Dorsolateral prefrontal cortex (tissue), 122 donors: ENCODE measurements at places on chromosomes 2 and 18.

DNA sequence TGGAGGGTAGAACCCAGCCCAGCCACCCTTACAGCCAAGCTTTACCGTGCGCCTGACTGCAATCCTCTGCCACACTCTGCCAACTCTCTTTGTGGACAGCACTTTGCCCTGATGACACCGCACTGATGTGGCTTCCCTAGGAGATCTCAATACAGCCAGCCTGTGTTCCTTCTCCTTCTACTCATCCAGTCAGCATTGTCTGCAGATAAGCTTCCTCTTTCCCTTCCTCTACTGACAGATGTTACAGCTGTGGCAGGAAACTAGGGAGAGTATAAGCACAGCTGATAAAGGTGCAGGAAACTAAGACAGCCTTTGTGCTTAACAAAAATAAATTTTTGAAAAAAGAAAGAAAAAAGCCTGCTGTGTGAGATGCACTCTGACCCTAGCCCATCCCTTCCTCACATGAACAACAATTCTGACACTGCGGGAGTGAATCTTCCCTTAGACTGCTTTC, 25.0 kb downstream of the CEP68 start:
- DNase-seq = no peak

DNA sequence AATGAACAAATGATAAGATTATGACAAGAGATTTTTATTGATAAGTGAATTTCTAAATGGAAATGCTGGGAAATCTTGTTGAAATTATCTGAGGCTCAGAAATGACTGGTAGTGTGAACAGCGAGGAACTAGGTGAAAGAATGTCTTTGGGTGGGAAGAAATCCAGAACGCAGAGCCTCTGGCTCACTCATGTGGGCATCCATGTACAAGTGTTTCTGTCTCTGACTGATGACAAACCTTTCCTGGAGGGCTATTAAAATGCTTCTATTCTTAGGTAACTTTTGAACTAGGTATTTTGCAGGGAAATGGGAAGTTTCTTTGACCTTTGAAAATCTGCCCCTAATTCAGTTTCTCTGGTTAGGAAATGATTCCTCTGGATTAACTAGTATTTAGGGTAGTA, 598.6 kb downstream of the SLC4A3 start:
- no peak for DNase-seq

- no peak for DNase-seq
Observed at GRCh38 chr2:73386342-73386868, 769 bp downstream of the ALMS1 start.

DNA sequence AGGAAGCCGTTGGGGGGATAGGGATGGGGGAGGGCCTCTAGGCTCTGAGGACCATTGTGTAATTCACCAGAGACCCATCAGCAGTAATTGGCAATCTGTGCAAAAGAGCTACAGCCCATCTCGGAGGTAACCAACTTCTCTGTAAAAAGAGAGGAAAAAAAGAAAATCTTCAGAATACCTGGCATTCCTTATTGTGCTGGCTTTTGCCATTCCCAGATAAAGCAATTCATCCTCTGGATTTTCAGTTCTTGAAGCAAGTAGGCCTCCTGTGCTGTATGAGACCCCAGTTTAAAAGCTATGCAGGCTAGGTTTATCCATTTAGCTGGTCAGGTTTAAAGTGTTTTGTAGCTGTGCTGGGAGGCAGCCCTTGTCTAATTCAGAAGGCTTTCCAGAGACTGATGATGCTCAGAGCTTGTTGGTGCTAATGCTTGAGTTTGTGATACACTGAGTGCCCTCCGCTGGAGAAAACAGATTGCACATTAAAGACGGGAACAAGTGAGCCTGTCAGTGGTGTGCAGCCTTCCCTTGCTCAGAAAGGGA, at the start of gene LRRTM4:
Gene LRRTM4 (minus strand): TSS at position 446 of the 540 bp plus-strand sequence.
- DNase-seq = peak; percentile 53

DNA sequence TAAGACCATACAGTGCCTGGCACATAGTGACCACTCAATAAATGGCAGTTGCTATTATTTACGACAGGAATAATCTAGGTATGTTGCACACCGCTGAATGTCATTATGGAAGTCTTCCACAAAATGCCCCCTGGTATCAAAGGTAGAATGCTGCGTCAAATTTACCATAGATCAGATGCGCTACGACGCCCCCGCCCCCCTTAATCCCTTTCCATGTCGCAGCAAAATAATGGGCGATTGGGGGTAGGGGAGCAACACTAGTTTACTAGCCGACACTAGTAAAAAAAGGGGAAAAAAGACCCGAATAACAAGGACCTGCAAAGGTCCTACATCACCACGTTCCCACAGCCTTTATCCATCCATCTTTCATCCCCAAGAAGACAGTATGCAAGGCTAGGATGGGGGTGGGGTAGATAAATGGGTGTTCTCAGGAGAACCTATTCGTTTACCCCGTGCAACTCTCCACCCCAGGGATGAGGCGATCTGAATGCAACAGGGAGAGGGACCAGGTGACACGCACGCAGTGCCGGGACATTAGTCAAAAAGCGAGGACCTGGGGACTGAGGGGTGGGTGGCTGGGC, 455 bp downstream of the PREPL start:
- DNase-seq = no peak

DNA sequence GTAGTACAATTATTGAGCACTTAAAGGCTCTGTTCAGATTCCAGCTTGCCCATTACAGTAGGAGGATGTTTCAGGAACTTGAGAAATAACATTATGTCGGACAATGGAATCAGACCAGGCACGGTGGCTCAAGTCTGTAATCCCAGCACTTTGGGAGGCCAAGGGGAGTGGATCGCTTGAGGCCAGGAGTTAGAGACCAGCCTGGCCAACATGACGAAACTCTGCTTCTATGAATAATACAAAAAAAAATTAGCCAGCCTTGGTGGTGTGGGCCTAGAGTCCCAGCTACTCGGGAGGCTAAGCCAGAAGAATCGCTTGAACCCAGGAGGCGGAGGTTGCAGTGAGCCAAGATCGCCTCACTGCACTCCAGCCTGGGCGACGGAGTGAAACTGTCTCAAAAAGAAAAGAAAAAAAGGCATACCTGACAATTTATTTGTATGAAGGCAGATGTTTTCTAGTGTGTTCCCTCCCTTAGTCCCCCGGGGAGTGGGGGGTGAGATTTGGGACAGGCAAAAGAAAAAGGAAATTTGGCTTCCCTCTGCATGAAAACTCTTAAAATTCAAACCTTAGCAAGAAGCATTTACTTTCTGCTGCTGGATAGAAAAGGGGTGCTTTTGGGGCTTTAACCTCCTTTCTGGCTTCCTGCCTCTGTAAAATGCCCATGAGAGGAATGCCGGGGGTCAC, 13.7 kb upstream of the ZNF532 start:
- DNase-seq = no peak

GRCh38 chr18:21664069-21664468, 40.5 kb downstream of the ABHD3 start:
- DNase-seq = no peak

DNA sequence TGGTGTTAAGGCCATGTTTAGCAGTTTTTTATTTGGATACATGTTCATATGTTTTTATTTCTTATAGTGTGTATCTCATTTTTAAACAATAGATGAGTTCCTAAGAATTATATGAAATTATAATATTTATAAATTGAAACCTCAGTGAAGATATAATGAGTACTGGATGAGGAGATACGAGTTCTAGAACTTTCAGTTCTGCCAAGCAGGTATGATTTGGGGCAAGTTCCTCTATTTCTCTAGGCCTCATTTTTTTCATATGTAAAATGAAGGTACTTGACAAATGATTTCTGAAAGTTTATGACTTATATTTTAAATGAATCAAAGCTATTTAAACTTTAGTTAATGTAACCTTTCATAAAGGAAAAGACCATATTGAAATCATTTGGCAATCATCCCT, 8.2 kb upstream of the PGAP1 start:
- no peak for DNase-seq

DNA sequence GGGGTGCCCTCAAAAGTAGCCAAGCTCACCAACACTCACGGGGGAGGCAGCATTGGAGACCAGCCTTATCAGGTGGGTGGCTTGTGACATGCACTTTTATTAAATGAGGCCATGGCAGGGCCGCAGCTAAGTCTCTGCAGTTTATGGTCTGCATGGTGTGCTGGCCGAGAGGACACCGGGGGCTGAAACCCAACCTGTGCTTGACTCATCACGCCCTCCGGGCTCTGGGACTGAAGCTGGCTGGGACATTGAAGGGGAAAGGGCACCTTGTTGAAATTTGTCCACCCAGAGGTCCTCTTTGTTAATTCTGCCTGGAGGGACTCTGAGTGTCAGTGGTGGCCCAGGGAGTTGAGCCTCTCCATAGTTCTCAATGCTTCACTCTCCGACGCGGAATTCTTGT, 17.7 kb upstream of the NTSR2 start:
- DNase-seq = no peak

DNA sequence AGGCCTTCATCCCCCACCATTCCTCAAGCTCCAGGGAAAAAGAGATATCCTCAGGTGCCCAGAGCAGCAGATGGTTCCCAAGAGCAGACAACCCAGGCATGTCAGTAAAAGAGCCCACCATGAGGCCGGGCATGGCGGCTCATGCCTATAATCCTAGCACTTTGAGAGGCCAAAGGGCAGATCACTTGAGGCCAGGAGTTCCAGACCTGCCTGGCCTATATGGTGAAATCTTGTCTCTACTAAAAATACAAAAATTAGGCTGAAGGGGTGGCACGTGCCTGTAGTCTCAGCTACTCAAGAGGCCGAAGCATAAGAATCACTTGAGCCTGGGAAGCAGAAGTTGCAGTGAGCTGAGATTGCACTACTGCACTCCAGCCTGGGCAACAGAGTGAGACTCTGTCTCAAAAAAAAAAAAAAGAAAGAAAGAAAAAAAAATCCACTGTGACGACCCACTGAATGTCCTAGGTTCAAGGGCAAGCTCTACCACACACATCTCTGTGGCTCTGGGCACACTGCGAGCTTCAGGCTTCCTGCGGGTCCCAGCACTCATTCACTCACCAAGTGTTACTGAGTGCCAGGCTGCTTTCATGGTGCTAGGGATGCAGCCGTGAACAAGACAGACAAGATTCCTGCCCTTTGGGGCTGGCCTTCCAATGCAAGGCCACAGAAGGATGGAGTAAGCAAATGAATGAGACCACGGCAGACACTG, 6.5 kb upstream of the DUSP2 start:
- DNase-seq = no peak

- DNase-seq = no peak
Observed at GRCh38 chr2:176107731-176108181, 676 bp downstream of the HOXD11 start.

GRCh38 chr2:173997269-173997668, 32.1 kb upstream of the SP3 start:
- peak; percentile 45 for DNase-seq

DNA sequence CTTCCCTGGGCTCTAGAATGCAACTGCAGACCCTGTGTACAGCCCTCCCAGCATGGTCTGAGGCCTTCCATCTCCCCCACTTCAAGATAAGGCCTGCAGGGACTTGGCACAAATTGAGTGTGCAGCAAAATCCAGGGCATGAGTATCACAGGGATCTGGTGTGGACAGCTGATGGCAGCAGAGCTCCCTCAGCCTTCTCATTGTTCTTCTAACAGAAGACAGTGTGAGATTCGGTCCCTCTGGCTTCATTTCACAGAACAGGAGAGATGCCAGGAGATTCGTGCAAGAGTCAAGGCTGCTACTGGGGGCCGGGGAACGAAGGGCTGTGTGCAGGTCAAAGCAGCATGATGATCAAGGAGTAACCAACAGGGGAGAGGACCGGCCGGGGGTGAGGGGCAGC, 85.8 kb downstream of the UXS1 start:
- DNase-seq = peak; percentile 59

DNA sequence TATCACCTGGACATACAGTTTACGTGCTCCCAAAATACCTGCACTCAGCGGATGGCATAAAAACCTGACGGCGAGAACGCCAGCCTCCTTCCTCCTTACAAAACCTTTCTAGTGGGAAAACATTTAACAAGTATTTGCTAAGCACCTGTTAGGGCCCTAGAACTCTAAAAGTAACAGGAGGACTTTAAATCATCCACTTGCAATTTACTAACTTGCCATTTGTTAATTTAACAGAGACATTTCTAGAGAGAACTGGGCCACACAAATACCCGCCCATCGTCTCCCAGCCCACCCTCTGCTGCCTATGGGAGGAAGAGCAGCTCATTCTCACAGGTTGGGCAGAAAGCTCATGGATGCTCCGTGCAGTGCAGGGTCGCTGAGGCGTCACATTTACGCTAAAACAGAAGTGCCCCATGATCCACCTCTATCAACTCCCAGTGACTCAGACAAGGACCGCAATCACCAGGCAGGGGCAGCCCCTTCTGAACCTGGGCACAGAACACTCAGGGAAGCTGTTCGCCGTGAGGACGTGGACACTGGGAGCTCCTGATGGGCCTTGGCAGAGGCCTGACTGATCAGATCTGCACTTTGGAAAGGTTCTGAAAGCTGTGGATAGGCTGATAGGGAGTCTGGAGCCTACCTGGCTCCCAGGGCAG, 106.9 kb downstream of the HDAC4 start:
- DNase-seq = no peak

GRCh38 chr2:99695130-99695943, 205.5 kb upstream of the REV1 start:
- no peak for DNase-seq

DNA sequence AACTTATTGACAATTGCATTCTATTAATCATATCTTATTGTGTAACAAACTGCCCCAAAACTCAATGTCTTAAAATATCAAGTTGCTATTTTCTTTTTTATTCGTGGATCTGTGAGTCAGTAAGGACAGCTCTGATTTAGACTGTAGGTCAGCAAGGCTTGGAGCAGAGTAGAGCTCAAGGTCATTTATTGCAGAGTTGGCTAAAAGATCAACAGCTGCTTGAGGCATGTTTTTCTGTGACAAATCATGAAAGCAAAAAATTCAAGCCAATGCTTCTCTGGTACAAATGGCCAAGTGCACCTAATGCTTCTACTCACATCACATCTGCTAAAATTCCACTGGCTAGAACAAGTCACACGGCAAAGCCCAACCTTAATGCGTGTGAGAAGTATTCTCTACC, 497.7 kb upstream of the LRATD1 start:
- DNase-seq = no peak

- DNase-seq = no peak
Observed at GRCh38 chr2:220278022-220278421, 650.6 kb downstream of the SLC4A3 start.

DNA sequence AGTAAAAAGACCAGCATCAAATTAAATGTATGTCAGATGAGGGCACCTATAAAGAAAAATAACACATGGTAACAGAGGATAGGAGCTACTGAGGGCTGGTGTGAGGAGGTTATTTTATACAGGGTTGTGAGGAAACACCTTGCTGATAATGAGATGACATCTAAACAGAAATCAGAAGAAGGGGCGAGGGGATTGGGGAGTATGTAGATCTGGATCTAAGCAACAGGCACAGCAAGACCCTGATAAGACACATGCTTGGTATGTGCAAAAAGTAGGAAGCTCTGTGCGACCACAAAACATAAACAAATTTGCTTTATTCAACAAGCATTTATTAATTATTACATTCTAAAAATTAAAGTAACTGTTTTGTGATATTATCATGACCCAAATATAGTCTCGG, 295.4 kb downstream of the ZEB2 start:
- DNase-seq = no peak
